ENCODE measurements at places on chromosomes 2 and 18.

- DNase-seq = no peak
Observed at GRCh38 chr2:219643788-219644398, 16.5 kb downstream of the SLC4A3 start.

GRCh38 chr18:48456838-48457237 is 47.7 kb upstream of the ZBTB7C start:
- DNase-seq = no peak

DNA sequence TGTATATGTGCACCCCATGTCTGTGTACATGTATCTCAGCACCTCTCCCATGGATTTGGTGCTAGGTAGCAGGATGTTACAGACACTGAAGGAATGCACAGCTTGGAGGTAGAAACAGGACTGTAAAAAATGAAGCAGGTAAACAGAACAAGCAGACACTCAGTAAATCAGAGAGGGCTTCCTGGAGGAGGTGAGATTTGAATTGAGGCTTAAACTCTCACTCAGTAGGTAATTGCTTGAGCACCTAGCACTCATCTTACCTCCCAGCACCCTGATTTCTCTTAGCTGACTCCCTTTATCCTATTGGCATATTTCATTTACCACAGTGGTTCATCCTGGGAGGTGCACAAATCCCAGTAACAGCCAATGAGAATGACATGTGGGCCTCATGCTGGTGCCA is 537.9 kb upstream of the RAB6C start:
- no peak for DNase-seq

DNA sequence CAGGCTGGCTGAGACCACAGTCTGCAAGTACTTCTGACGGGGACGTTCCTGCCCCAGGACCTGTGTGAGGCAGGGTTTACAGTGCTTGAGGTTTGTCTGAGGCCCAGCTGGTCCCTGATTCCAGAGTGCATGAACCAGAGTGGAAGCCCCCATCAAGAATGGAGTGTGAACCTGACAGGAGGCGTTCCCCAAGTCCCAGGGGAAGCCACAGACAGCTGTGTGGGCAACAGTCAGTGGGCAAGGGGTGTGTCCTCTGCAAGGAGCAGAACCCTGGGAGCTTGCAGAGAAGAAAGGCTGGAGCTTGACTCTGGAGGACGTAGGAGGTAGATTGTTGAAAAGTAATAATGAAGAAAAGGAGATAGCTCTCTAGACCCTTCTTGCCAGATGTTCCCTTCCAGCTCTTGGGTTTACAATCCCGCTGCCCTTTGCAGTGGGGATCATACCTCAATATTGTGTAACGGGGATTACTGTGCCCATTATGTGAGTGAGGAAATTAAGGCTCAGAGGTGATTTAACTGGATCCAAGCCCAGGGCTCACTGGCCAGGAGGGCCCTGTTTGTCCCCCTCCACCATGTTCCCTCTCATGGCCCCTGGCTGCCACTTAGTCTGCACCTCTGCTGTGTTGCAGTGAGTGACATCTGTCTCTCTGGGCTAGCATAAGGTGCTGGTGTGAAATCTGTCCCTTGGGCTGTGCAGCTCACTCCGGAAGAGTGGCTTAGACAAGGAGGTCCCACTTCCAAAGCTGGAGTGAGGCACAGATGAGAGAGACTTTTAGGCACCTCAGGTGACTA is 6.2 kb downstream of the DBI start:
- no peak for DNase-seq

GRCh38 chr2:170740660-170741059 is 25.5 kb downstream of the SP5 start:
- DNase-seq = no peak

DNA sequence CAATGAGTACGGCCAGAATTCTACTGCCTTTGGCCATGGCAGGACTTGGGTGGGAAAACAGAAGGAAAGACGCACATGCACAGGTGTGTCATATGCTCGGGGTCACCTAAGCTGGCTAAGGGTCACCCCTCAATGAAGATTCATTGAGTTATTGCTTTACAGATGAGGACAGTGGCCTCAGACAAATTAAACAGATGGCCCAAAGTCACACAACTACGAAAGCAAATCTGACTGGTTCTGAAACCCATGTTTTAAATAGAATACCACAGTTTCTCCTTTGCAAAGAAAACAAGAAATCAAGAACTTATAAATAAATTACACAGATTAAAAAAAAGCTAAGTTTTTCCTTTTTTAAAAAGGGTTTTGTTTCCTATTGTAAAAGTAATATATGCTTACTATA is 70.5 kb downstream of the ID2 start:
- no peak for DNase-seq

DNA sequence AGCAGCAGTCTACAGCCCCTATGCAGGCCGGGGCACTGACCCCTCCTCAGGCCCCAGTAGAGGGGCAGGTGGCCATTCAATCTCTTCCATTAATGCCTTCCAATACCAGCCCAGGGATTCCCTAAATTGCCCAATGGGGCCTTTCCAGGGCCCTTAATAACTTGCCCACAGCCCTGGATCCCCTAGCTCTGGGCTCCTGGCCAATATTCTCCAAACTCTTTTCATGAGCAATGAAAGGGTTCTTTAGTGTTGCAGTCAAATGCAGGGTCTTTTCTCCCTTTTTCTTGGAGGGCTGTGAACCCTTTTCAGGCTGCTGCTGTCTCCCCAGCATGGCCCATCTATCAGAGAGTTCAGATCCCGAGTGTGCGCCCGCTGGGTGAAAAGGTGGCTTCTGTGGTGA is 41.3 kb upstream of the SLC1A4 start:
- no peak for DNase-seq

DNA sequence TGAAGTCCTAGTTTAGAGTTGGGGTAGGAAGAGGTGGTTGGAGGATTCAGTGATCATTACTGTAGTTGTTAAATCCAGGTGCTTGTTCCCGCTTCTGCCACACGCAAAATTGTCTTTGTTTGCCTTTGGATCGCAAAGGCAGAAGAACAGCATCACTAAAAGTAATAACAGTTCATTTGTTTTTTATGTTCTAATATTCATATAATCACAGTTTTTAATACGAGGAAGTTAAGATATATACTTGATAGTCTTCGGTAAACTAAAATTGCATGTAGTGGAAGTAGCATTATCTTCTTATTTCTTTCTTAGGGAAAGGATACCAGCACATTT is 365 bp downstream of the NDUFB3 start:
- no peak for DNase-seq

Data from cortex of kidney (tissue), 1 donor.